Bronchial smooth muscle cell (primary cell): ENCODE measurements at places on chromosomes 7 and 10. TPM values are rescaled to one million over a fixed set of nuclear protein-coding genes. Genes with fewer than 3 reads are reported as not detected.

CYP2C19 gene
- total RNA-seq, result not detected in 2 replicates

DOCK1 gene
- 97.9 and 121 TPM in 2 replicates for total RNA-seq

WEE2 gene
- total RNA-seq, result 0.17 TPM in 1 of 2 replicates, not detected in the other

MNX1 gene
- total RNA-seq, result not detected in 2 replicates

PRKG1 gene
- 28.5 and 39.7 TPM in 2 replicates for total RNA-seq

CALY gene
- total RNA-seq, result 0.16 TPM in 1 of 2 replicates, not detected in the other

CALML3 gene
- not detected in 2 replicates for total RNA-seq

PNLIPRP3 gene
- total RNA-seq, result under 0.01 TPM in 1 of 2 replicates, not detected in the other

HOXA3 gene
- total RNA-seq, result 1.3 and 2.4 TPM in 2 replicates

PDE6C gene
- total RNA-seq, result not detected in 2 replicates

SPDYE3 gene
- not detected in 2 replicates for total RNA-seq

ASZ1 gene
- total RNA-seq, result not detected in 2 replicates

MTG1 gene
- total RNA-seq, result 21.8 and 25.9 TPM in 2 replicates

SPDYE5 gene
- total RNA-seq, result not detected in 2 replicates

ST8SIA6 gene
- total RNA-seq, result under 0.01 TPM in 1 of 2 replicates, not detected in the other

ZNF394 gene
- total RNA-seq, result 19.7 and 21.1 TPM in 2 replicates

PRSS2 gene
- total RNA-seq, result not detected in 2 replicates

DPY19L1 gene
- 21.0 and 26.2 TPM in 2 replicates for total RNA-seq

C7orf33 gene
- not detected in 2 replicates for total RNA-seq

MUC12 gene
- 0.32 and 0.34 TPM in 2 replicates for total RNA-seq

DPP6 gene
- under 0.01 TPM in 1 of 2 replicates, not detected in the other for total RNA-seq

PRPF18 gene
- 31.2 and 31.4 TPM in 2 replicates for total RNA-seq

DRGX gene
- total RNA-seq, result not detected in 2 replicates
